ENCODE measurements at places on chromosomes 6 and 20.

DNA sequence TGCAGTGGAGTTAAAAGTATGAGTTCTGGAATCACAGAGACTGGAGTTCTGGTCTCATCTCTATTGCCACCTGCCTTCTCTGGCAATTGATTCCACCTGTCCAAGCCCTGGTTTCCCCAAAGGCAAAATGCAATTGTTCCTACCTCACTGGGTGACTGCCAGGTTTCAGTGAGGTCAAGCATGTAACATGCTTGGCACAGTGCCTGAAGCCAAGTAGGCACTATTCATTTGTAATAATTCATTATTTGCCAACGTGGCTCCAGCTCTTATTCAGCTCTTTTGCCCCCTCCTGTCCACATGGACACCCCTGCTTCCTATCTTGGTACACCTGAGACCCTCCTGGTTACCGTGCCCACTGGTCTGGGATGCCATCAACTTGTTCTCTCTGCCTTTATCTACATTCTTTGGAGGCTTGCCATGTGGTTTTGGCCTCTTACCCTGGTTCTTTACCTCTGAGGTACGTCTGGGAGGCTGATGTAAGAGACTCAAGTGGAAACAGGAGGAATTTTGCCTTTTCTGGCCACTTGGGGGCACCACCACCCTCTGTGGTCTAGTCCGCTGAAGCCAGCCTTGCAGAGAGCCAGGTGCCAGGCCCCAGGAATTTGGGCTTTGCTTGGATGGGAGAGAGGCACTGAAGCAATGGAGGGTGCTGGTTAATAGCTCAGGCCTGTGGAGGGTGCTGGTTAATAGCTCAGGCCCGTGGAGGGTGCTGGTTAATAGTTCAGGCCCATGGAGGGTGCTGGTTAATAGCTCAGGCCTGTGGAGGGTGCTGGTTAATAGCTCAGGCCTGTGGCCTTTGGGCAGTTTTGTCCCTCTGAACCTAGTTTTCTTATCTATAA, 1.7 kb downstream of the KCNK15 start:
- DNase-seq: peak; percentile 97

GRCh38 chr6:157806131-157806855, 16.8 kb upstream of the SNX9 start:
- no peak for DNase-seq

GRCh38 chr6:21176197-21176596, 417.4 kb upstream of the SOX4 start:
- DNase-seq: no peak

- DNase-seq: no peak
These were observed 1.6 kb downstream of the STX7 start for GRCh38 chr6:132511210-132511830.
